ENCODE measurements at places on chromosomes 3 and 15.
A peak's percentile ranks its signal among the peaks of the same experiment; 100 is the strongest.

DNA sequence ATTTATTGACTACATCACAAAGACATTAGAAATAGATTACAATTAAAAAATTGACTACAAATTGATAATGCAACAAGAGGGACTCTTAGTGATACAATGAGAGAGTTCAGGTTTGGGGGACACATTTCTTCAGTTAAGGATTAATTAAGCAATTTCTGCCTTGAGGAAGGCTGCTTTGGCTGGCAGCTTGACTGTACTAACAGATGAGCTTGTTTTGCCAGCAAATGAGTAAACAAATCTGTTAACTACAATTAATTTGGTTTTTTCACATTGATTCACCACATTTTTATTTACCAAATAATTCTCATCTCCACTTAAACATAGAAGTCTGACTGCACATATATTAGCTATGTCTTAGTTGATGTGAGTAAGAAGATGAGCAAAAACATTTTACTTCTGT lies 183.6 kb upstream of the ZNF385D start:
- DNase-seq: no peak

- DNase-seq: no peak
Observed at GRCh38 chr3:133386876-133387275, 13.0 kb upstream of the BFSP2 start.

DNA sequence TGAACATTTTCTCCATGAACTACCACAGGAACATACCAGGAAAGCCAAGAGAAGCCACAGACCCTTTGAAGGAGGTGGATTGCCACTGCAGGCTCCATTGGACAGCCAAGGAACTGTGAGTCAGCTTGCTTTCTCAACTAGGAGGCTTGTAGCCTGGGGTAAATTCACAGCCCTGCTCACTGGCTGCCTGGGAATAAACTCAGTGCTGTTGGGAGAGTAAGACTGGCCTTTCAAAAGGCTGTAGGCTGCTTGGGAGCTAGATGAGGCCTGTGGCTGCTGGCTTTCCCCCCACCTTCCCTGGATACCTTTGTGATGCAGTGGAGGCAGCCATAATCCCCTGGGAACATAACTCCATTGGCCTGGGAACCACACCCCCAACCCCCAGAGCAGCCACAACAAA lies 223.5 kb upstream of the RBMS3 start:
- no peak for DNase-seq

GRCh38 chr15:67945951-67946700 lies 106.3 kb upstream of the RNU6-1 start:
- no peak for DNase-seq

DNA sequence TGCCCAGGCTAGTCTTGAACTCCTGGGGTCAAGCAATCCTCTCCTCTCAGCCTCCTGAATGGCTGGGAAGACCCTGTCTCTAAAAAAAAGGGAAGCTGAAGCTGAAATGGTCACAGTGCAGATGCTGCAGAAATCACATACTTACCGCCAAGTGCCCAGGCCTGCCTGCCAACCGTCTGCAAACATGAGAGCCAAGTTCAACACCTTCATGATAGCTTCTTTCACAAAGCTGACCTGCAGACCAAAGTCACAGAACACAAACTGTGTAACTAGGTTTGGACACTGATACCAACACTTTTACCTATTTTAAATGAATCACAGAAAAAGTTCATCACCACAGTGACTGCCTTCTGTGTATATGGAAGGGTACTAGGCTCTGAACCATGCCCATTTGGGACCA lies 22.8 kb upstream of the CYFIP1 start:
- DNase-seq: no peak

- DNase-seq: no peak
Observed at GRCh38 chr3:171384101-171384891, 75.9 kb downstream of the TNIK start.

DNA sequence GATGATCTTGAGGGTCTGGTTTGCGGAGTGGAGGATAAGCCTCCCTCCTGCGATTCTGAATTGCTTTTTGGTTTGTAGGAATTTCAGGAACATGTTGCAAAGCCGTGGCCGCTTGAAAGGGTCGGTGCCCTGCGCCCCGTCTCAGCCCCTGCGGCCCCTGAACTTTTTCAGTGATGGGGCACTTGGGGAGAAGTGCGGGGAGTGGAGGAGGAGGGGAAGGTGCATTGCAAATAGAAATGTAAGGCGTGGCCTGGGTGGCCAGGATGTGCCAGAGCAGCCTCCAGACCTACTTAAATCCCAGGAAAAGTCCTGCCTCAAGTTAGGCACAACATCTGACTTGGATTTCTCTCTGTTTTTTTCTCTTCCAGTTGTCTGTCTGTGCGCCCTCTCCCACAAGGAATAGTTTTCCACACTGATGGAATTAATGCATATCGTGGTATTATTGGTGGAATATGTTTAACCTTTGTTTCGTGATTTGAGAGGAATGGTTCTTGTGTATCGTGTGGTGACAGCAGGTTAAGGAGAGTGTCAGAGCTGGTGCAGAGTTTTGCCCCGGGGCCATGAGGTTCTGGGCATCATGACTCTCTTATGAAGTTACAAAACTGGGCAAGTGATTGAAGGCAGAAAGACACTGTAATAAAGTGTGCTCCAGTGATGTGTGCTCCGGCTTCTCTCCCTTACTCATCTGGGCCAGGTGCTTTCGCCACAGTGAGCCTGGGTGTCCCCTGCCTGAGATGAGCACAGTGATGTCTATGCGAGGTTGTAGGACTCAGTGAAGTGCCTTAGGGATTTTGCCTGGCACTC lies 153.8 kb downstream of the PGPEP1L start:
- no peak for DNase-seq

DNA sequence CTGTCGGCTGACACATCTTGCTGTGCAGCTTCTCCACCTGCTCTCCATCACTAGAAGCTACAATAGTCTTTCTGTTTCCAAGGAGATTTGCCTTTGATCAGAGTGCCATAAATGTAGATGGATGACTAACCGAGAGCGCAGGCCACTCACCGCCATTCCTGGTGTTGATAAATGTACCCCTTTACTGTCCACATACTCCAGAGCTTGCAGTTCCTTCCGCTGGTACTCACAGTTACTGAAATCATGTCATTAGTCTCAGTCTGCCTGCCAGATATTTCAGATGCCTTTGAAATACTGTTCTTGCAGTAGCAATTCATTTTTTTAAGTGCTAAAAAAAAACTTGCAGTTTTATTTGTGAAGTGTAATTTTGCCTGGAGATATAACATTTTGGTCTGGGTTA lies 72.3 kb downstream of the BLM start:
- no peak for DNase-seq

DNA sequence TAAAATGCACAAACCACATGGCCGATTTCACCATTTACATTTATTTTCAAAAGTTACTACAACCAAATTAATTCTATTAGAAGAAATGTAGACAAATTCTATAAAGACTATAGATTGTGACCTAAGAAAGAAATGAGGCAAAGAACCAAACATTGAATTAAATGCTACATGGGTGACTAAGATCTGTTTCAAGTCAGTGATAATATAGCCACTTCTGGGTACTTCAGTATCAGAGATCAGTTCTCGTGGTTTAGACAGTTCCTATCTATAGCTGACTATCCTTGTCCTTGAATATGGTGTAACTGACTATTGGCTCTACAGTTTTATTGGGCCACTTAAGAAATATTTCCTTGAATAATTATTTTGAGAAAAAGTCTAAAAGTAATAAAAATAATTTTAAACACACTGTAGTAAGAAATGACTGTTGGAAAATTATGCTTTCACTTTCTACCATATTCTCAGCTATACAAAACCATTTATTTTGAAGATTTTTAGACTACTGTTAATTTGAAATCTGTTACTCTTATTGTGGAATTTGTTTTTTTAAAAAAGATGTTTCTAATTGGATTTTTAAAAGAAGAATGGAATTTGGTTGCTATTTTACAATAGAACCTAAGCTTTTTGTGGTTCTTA lies 14.1 kb downstream of the KCNMB3 start:
- DNase-seq: no peak

DNA sequence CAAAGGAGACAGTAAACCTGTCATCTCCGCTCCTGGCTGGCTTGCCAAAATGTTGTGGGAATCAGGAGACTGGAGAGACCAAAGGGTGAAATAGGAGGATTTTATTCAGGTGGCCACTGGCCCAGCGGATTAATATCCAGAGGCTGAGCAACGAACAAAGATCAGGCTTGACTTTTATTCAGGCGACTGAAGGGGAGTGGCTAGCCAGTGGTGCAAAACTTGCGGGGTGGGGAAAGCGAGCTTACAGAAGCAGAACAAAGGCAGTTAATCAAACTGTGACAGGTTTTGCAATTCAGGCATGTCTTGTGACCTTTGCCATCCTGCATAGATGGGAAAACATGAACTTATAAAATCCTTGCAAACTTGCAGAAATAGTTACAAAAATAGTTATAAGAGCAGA lies 19.8 kb upstream of the ACAD9 start:
- DNase-seq: no peak

- DNase-seq: no peak
Observed at GRCh38 chr3:175149675-175150074, 290.5 kb downstream of the NAALADL2 start.

DNA sequence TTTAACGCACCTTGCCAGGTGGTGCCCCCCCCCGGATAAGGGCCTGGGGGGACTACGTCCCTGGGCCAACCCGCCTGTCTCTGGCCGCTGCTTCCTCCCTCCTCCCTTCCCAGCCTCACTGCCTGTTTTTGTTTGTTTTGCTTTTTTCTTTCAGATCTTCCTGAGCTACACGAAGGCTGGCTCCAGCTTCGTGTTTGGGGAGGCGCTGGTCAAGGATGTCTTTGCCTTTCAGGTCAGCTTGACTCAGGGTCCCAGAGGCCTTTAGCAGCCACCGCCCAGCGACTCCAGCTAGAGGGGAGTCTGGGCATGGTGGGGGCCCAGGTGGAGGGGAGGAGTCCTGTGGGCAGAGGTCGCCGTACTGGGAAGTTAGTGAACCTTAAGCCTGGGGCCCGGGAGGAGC lies 24.1 kb downstream of the SLC28A1 start:
- DNase-seq: no peak

GRCh38 chr3:71753701-71754609 lies at the start of gene GPR27:
GPR27 (plus strand) TSS chr3:71753855; CDS start chr3:71754050, 195 bp downstream.
- DNase-seq: peak; percentile 20

- no peak for DNase-seq
Observed at GRCh38 chr3:8736436-8736835, 2.8 kb downstream of the CAV3 start.

GRCh38 chr15:70140543-70141375 lies 43.0 kb upstream of the TLE3 start:
- DNase-seq: peak; percentile 80

DNA sequence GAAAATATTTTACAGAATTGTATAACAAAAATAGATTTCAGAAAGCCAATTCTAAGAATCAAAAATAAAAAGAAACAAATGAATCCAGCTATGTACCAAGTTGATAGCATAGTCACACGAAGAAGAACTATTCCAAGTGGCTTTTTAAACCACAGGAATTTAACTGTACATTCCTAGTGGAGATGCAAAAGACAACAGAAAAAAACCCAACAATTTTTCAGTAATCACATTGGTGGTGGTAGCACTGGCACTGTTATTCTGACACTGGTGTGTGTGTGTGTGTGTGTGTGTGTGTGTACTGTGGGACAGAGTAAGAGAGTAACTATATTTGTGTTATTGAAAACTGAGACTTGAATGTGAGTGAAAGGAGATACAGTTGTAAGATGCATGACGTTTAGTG lies 9.1 kb downstream of the BFSP2 start:
- no peak for DNase-seq

DNA sequence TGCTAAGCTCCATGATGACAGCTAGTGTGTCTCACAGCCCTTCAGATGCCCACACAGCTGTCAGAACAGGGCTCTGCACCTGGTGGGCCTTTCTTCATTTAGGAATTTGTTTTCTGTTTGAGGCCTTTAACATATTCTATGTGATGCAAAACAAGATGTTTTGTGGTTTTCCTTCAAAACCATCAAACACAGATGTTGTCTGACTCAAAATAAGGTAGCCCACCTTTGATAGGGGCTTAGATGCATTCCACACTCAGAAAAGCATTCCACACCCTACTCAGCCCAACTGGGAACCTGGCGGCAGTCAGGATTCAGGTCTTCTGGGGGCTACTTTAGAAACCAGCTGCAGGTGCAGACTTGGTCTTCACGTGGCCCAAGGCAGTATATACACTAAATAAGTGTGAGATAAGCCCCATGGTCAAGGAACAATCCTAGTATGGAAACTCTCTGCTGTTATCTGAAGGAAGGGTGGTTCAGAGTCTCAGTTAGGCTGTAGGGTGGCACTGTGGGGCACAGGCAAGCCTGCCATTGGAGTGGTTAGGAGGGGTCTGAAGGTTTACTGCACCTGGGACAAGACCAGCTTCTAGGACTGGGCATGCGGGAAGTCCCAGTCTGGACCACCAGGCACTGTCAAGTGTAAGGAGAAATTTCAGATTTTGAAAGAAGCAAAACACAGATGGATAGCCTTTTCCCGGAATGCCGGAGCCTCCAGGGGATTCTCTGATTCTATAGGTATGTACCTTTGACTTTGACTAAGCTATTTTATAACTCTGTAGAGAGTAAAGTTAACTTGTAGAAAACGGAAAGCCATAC lies 20.1 kb downstream of the LRRC2 start:
- no peak for DNase-seq

- no peak for DNase-seq
Observed at GRCh38 chr15:71085809-71086208, 29.5 kb upstream of the THSD4 start.

GRCh38 chr3:126259411-126260391 lies 79.3 kb upstream of the ALDH1L1 start:
- no peak for DNase-seq
